Muscle of arm (tissue), 14 donors: ENCODE measurements at places on chromosomes 3 and 15.
A peak's percentile ranks its signal among the peaks of the same experiment; 100 is the strongest.

DNA sequence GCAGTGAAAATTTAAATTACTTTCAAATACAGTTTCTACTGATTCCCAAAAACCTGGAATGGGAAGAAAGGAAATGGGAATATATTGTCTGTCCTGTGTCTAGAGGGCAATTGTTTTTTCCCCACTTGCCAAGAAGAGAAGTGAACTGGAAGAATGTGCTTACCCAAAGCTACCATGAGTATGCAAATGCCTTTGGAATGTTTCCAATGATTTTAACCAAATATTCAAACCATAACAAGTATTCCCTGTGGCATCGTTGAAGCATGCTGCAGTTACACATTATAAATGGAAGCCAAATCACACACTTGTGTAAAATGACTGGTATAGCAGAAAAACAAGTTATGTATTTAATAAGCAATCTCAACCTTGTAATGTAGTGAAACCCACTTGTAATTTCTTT is 368.2 kb downstream of the GBE1 start:
- DNase-seq = no peak

DNA sequence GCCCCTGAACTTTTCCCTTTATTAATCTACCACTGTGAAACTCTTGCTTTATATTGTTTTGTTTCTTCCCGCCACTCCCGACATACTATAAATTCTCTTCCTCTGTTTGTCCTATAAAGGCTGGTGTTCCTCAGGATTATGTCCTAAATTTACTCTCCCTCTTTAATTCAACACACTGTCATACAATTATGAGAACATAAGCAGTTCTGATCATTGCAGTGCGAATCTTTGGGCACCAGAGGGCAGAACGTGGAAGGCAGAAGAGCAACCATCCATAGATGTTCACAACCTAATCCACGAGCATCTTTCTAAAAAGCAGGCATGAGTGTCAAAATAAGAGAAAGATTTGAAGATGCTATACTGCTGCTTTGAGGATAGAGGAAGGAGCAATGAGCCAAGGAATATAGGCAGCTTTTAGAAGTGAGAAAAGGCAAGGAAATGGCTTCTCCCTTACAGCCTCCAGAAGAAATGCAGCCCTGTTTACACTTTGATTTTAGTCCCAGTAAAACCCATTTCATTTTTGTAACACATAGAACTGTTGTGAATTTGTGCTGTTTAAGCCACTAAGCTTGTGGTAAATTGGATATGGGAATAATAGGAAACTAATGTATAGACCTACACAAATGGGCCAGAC is 179.4 kb downstream of the GBE1 start:
- DNase-seq = peak; percentile 10

GRCh38 chr3:153768561-153769469 is 352.4 kb upstream of the ARHGEF26 start:
- peak; percentile 28 for DNase-seq

DNA sequence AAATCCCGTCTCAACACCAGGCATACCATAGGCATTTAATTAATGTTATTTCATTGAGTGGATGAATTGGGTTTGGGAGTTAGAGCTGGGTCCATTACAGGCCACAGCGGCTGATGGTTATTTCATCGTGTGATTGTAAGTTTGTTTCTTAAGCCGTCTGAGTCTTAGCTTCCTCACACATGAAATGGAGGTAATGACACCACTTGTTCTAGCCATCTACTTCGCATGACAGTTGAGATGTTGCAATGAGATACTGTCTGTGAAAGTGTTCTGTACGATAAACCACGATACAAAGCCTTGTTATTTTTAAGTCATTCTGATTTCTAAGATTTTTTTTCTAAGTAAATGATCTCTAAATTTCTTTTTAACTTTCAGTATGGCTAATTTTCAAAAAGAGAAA is 8.6 kb upstream of the TP63 start:
- DNase-seq = no peak

DNA sequence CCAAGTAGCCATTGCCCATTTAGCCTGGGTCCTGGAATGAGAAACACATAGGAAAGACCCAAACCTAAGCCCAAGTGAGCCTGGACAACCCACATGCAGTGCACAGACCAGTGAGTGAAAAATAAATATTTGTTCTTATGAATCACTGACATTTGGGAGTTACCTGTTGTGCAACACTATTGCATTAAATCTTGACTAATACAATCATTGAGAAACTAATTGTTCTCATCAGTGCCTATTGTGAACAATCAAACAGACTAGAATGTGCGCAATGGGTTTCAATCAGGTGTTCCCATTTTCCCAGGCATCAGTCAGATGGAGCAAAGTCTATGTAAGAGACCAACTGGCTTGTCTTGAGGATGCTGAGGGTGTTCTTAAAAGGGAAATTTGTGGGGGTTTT is 54.7 kb upstream of the CNOT10 start:
- no peak for DNase-seq

DNA sequence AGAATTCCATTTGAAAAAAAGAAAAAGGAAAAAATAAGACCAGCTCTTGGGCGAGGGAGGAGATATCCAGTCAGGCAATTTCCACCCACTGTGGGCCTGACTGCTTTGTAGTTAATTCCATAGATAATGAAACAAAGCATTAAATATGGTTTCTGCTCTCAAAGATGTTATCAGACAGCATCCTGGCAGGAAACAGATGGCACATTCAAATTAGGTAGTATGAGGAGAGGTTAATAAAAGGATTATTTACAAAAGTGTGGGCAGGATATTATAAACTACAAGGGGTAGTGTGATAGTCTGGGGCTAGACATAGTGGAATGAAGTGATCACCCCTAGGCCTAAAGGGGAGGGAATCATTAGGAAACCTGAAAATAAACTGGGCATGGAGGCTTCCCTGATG is 193.2 kb downstream of the CLSTN2 start:
- DNase-seq = no peak

DNA sequence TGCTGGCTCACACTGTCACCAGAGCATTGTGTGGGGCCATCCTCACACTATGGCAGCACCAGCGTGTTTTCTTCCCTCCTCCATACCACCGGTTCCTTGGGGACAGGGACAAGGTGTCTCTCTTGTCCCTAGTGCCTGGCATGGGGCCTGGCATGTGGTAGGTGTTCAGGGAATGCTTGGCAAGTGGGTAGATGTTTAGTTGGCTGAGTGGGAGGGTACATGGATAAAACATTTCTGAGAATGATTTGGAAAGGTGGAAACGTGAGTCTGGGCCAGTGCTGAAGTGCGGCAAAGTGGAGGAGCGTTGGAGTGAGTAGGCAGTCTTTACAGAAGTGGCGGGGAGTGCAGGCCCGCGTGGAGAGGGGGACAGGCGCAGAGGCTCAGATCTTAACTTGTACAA is 15.0 kb downstream of the SNAPC5 start:
- DNase-seq = no peak

DNA sequence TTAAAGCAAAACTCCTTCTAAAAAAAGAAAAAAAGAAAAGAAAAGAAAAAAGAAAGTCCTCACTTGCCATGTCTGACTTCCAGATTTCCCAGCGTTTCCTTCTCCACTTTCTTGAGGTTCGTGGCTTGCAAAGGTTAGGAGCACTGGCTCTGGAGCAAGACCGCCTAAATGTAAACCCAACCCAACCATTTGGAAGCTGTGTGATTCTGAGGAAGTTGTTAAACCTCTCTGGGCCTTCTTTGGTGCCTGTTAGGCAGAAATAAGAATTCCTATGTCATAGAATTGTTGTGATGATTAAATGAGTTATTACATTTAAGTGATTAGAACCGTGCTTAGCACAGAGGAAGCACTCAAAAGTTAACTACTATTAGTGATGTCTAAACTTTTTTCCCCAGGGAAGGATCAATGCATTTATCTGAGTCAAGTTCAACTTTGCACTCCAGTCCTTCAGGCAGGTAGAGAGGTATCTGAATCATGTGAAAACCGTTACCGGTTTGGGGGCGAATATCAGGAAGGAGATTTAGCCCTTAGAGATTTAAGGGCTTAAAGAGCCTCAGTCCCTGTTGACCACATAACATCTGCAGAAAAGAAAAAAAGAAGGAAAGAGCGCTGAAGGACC is 78.3 kb upstream of the HES1 start:
- no peak for DNase-seq

GRCh38 chr3:22671848-22672247 is 531.3 kb upstream of the UBE2E2 start:
- no peak for DNase-seq

GRCh38 chr3:194105292-194105691 is 30.7 kb upstream of the HES1 start:
- no peak for DNase-seq

GRCh38 chr15:62492900-62493299 is 327.8 kb upstream of the C2CD4B start:
- peak; percentile 61 for DNase-seq
